ENCODE measurements at places on chromosomes 12 and 14.

GRCh38 chr12:92702754-92703679 lies at the start of gene PLEKHG7:
TSS of gene PLEKHG7 (plus strand) at chr12:92702989. CDS start at chr12:92706632, 3,643 bp downstream.
- no peak for DNase-seq

GRCh38 chr12:55757701-55758100 lies 14.8 kb downstream of the GDF11 start:
- no peak for DNase-seq

DNA sequence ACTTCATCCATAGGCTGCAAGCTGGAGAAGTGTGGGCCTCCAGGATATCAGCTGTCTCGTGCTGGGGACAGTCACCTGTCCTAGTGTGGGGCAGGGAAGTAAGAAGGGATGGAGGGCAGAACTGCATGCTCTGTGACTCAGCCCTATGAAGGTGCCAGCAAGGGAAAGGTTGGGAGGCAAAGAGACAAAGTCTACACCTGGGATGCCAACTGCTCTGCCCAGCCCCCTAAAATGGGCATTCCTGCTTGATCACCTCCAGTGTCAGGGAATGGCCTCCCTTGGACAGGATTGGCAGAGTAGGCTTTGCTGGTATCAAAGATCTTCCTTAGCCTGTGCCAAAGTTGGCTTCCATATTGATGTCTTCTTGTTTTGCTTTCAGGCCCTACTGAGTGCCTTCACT lies 335.0 kb downstream of the BCL11B start:
- DNase-seq, result no peak

GRCh38 chr14:50070840-50071548 lies 45.4 kb downstream of the VCPKMT start:
- DNase-seq, result no peak

- no peak for DNase-seq
Observed at GRCh38 chr12:29533815-29534489, 36.5 kb upstream of the OVCH1 start.

DNA sequence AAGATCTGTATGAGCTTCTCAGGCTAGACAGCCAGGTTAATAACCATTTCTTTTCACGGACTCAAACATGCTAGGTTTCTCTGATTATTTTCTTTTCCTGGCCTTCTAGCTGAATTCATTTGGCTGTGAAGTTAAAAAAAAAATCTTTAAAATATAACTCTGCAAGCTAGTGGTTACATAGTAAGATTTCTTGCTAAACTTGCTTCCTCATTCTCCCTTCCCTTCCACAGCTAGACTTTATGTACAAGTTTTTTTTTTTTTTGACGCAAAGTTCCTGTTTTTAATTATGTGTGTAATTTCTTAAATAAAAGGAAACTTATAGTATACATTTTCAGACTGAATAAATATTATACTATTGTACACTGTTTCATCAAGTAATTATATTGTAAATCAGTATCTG lies 145.4 kb downstream of the TMTC2 start:
- DNase-seq, result no peak

GRCh38 chr14:21096438-21096837 lies 2.0 kb downstream of the ZNF219 start:
- no peak for DNase-seq

- DNase-seq, result no peak
Observed at GRCh38 chr14:70193396-70193795, 4.6 kb upstream of the SLC8A3 start.

- no peak for DNase-seq
Observed at GRCh38 chr12:131828671-131829355, 620 bp downstream of the MMP17 start.

GRCh38 chr14:74630881-74631690 lies 19.0 kb upstream of the LTBP2 start:
- DNase-seq, result no peak

DNA sequence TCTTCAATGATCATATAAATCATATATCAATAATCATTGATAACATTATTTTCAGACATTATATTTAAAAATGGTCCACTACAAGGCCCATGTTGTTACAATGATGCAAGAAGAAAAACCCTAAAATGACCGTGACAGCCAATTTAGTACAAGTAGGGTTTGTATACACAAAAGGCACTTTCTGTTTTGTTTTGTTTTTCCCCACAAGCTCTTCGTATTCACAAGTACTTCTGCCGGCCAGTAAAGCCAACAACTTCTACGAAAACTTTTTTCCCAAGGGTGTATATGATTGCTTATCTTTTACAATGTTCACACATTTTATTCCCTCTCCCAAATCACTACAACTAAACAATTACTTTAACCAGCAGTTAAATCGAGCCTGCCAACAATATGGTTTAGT lies 9.6 kb downstream of the PTPRB start:
- no peak for DNase-seq

GRCh38 chr12:4556735-4557530 lies 5.1 kb upstream of the DYRK4 start:
- DNase-seq, result no peak

DNA sequence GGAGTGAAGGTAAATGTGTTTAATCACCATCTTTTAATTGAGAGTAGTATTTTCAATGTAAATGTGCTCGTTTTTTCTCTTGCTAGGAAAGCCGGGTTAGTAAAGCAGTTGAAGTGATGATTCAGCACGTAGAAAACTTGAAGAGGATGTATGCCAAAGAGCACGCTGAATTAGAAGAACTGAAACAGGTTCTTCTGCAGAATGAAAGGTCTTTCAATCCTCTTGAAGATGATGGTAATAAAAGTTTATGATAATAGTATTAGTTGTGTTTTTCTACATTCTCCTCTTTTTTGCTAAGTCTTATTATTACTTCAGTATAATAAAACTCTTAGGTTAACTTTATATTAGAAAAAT lies 93.9 kb downstream of the DNAI7 start:
- no peak for DNase-seq

- peak; percentile 54 for DNase-seq
Observed at GRCh38 chr12:47088021-47088944, 8.5 kb upstream of the AMIGO2 start.

GRCh38 chr12:66999141-66999540 lies 270.0 kb upstream of the CAND1 start:
- DNase-seq, result no peak

DNA sequence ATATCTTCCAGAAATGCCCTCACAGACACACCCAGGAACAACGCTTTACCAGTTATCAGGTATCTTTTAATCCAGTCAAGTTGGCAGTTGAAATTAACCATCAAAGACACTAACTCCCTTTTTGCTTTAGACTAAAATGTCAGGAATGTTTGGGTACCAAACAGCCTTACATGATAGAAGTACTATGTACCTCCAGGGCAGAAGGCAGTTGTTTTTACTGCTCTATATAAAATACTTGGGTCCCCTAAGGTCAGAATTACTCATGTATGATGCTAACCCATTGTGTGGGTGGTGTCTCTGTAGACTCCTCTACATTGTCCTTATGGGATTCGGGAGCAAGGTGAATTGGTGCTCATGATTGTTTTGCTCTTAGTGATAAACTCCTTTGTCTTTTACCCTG lies 492.5 kb upstream of the FLRT2 start:
- no peak for DNase-seq

GRCh38 chr12:83954071-83954789 lies 958.4 kb downstream of the SLC6A15 start:
- no peak for DNase-seq

- DNase-seq, result no peak
Observed at GRCh38 chr14:102063808-102064429, 22.9 kb downstream of the HSP90AA1 start.

DNA sequence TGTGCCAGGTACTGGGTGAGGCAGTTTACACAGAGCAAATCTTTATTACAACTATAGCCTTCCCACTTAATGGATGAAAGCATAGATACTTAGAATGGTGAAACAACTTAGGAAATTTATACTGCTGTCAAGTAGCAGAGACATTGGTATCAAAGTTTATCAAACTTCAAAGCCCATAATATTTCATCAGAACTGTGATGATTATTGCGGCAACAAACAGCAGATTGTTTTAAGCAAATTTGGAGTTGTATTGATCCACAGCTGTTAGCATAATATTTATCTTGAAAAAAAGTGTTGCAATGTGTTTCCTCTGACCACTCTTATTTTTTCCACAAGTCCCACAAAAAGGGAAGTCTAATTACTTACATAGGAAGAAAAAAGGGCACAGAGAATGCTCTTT lies 2.0 kb upstream of the SLCO1B3 start:
- DNase-seq, result no peak

DNA sequence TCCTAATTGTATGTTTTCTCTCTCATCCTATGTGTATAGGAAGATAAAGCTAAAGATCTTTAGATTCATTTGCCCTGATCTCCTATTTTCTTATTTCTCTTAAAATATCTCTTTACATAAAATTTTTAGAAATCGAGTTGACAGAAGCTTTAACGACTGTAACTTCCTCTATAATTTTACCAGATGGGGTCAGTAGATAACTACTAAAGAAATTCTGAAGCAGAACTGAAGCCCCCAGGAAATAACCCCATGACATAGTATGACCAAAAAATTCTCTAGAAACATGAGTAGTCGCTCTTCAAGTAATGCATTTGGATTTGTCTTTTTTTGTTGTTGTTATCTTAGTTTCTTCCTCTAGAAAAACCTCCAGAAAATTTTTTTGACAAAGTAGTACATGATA lies 288.0 kb downstream of the ERC1 start:
- no peak for DNase-seq

DNA sequence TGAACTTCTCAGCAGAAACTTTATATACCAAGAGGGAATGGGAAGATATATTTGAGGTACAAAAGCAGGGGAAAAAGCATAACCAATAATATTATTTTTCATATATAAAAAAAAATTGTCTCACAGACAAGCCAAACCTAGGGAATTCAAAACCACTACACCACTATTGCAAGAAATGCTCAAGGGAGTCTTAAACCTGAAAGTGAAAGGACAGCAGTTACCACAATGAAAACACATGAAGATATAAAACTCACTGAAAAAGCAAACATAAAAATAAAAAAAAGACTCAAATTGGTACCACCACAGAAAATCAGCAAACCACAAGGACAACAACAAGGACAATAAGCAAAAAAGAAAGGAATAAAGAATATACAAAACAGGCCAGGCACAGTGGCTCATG lies 131.9 kb downstream of the CEP128 start:
- DNase-seq, result no peak

- peak; percentile 60 for DNase-seq
Observed at GRCh38 chr12:82660541-82661325, 26.0 kb upstream of the TMTC2 start.

DNA sequence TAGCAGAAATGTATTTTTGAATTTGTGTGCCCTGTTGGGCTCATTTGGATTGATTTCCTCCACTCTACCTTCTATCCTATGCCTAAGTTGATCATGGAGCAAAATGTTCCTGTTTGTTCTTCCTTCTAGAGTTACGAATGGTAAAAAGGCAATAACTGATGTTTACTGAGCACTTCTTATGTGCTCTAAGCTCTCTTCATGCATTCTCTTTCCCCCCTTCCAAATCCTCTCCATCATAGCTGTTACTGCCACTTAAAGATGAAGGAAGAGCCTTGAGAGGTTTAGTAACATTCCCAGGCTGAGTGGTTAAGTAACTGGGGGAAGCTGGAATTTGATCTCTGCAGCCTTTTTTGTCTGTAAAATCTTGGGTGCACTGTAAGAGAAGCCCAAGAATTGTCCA lies 60.1 kb downstream of the CHST11 start:
- no peak for DNase-seq

DNA sequence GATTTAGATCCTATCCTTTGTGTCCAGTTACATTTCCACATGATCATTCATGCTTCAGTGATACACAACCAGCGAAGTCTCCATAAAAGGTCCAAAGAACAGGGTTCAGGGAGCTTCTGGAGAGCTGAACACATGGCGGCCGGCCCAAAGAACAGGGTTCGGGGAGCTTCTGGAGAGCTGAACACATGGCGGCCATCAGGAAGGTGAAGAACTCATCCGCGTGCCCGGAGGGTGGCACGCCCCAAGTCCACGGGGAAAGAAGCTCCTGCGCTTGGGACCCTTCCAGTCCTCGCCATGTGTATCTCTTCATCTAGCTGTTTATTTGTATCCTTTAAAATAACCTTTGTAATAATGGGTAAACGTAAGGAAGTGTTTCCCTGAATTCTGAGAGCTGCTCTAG lies 91.9 kb upstream of the FLRT2 start:
- DNase-seq, result no peak

GRCh38 chr12:43104494-43104893 lies 447.5 kb downstream of the ADAMTS20 start:
- DNase-seq, result peak; percentile 44

DNA sequence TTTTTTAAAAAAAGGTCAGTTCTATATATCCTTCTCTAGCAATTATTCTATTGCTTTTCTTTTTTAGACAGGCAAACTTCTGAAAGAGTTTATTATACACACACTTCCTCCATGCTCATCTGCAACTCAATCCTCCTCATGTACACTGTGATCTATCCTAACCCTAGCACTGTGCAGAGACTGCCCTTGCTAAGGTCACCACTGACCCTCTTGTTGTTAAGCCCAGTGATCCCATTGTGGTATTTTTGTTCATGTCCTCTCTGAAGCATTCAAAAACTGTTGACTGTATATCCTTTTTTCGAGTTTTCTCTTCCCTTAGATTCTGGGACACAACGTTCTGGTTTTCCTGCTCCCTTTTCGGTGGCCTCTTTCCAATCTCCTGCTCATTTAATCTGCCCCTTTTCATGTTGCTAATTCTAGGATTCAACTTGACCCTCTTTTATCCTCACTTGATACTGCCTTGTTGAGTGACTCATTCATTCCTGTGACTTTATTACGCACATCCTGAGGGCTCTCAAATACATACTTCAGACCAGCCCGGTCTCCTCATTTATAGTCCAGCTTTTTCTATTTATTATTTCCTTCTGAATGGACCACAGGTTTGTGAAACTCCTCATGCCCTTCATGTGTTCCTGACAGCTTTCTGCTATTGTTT lies 53.9 kb upstream of the PTPRB start:
- DNase-seq, result peak; percentile 34

GRCh38 chr12:8950702-8951478 lies 1.4 kb upstream of the M6PR start:
- DNase-seq, result no peak

DNA sequence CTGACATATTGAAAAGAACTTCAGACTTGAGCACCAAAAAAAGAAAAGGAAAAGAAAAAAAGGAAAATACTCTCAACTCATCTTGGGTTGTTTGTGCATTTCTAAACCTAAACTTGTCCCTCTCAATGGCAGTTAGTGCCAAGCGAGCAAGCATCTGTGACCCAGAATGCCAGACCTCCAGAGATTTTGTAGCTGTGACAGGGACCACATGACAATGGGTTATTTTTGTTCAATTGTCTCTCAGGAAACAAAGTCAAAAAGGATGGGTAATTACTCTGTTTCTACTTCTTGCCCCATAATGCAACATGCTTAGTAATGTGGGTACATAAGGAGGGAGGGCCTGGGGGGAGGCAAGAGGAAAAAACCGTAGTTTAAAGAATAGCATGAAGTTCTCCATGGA lies 285.7 kb upstream of the RTL1 start:
- DNase-seq, result no peak

GRCh38 chr12:109462868-109463692 lies 14.0 kb downstream of the KCTD10 start:
- DNase-seq, result peak; percentile 99

All from amniotic epithelial cell (primary cell).